ENCODE measurements at places on chromosomes 13 and 19.
A peak's percentile ranks its signal among the peaks of the same experiment; 100 is the strongest.

GRCh38 chr13:79402679-79403078, 3.4 kb downstream of the RBM26 start:
- peaks cover 21% of the 10 kb centered on the region for H3K36me3 ChIP-seq
- DNase-seq = no peak
- H3K27me3 ChIP-seq = no peaks in the 10 kb centered on the region
- H3K27ac ChIP-seq = no peak overlapping the region
- peak overlapping the region; percentile 73 for H3K4me3 ChIP-seq

GRCh38 chr13:90443268-90443667, 904.2 kb upstream of the MIR17HG start:
- no peaks in the 10 kb centered on the region for H3K36me3 ChIP-seq
- H3K27me3 ChIP-seq = no peaks in the 10 kb centered on the region
- peaks cover 28% of the 10 kb centered on the region for H3K4me1 ChIP-seq
- DNase-seq = peak; percentile 54

- no peaks in the 10 kb centered on the region for H3K27me3 ChIP-seq
- H3K4me3 ChIP-seq = no peak overlapping the region
- H3K36me3 ChIP-seq = no peaks in the 10 kb centered on the region
These were observed 71.0 kb downstream of the SIPA1L3 start for GRCh38 chr19:37977992-37978391.

DNA sequence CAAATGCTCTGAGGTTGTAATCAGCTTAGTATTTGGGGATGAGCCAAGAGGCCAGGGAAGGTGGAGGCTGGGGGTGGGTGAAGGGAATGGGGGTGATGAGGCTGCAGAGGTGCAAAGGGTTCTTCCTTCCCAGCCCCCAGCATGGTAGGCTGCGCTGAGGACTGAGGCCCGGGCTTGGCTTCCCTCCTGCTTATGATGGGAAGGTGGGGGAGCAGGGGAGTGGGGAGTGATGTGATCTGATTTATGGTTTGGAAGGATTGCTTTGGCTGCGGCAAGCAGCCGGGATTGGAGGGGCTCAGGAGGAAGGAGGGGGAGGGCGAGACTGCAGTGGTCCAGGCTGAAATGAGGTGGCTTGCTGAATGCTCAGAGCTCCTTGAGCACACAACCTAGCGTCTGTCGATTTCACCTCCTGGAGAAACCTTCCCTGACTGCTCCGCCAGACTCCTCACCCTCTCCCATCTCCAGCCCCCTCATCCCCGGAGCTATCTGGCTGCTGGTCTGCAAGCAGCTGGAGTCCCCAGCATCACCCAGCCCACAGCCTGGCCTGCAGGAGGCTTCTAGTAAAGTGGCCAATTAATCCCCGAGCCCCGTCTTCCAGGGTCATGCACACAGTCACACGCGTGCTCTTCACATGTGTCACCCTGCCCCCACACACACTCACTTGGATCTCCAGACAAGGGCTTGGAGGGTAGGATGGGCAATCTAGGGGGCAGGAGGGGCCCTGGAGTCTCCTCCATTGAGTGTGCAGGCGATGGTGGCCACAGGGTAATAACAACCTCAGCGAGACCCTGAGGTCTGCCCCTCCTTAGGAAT, 757 bp upstream of the CLEC11A start:
- DNase-seq = no peak
- H3K4me1 ChIP-seq = peaks cover 13% of the 10 kb centered on the region
- H3K36me3 ChIP-seq = no peaks in the 10 kb centered on the region
- peaks cover 17% of the 10 kb centered on the region for H3K27me3 ChIP-seq
- no peak overlapping the region for H3K27ac ChIP-seq

DNA sequence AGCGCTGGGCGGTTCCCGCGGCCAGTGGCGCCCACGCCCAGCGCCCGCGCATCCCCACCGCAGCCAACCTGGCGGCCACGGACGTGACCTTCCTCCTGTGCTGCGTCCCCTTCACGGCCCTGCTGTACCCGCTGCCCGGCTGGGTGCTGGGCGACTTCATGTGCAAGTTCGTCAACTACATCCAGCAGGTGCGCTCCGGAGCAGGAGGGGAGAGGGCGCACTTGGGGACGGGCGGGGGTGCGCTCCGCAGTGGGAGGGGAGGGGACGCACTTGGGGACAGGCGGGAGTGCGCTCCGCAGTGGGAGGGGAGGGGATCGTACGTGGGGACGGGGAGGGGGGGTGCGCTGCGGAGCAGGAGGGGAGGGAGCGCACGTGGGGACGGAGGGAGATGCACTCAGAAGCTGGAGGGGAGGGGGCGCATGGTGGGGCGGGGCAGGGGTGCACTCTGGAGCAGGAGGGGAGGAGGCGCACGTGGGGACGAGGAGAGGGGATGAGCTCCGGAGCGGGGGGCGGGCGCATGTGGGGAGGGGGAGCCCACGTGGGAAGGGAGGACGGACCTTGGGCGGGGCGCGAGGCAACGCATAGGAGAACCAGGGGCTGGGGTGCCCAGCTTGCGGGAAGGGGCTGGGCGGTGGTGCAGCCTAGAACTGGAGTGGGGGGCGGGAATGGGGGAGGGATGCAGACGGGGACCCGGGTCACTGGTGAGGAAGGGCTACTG, 1.5 kb downstream of the KISS1R start:
- peaks cover 7% of the 10 kb centered on the region for H3K27me3 ChIP-seq
- peaks cover 4% of the 10 kb centered on the region for H3K4me1 ChIP-seq
- H3K27ac ChIP-seq = no peak overlapping the region

DNA sequence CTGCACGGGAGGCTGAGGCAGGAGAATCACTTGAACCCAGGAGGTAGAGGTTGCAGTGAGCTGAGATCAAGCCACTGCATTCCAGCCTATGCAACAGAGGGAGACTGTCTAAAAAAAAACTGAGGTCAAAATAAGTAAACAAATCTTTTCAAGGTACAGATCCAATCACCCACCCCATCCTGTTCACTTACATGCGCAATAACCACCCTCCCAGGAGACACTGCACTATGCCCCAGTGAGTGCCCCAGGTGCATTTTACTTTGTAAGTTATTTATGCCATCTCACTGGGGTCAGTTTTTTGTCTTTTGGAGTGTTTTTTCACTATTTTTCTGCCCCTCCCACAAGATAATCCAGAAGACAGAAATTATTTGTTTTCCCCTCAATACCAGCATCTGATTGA, 6.9 kb upstream of the ZNF253 start:
- no peaks in the 10 kb centered on the region for H3K36me3 ChIP-seq
- no peaks in the 10 kb centered on the region for H3K27me3 ChIP-seq
- H3K27ac ChIP-seq = no peak overlapping the region

GRCh38 chr19:12956446-12957388, at the start of gene GADD45GIP1:
TSS of gene GADD45GIP1 (minus strand) at chr19:12957223. CDS start at chr19:12957212, 11 bp downstream.
- H3K4me1 ChIP-seq = peaks cover 20% of the 10 kb centered on the region
- no peaks in the 10 kb centered on the region for H3K27me3 ChIP-seq
- peaks cover 15% of the 10 kb centered on the region for H3K36me3 ChIP-seq

DNA sequence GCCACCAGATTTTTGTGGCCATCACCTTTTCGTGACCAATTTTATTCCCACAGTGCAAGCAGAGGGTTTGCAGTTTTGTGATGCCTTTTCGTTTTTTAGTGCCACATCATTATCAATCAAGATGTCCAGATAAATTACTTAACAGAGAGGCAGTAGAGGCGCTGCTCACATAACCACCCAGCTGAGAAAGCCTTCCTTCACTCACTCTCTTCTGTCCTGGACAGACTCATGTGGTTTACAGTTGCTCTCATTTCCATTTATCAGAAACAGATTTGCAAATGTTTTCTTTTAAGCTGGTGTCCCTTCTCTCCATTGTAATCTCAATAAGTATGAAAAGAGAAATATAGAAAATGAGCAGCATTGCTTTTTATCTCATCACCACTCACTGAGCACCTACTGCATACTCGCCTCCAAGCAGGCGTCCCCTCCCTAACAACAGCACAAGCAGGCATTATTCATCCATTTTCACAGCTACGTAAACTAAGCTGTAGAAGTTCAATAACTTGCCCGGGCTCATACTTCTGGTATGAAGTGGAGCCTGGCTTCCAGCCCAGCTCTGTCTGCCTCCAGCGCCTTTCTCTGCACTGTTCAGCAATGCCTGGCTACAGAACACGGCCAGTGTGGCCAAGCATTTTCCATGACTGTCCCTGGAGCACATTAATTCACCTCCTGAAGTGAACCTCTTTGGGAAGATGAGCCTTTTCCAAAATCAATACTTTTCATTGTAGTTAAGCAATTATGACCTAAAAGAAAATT, 34.6 kb upstream of the KATNAL1 start:
- no peaks in the 10 kb centered on the region for H3K27me3 ChIP-seq
- H3K4me1 ChIP-seq = peaks cover 44% of the 10 kb centered on the region
- H3K4me3 ChIP-seq = no peak overlapping the region
- H3K36me3 ChIP-seq = no peaks in the 10 kb centered on the region
- DNase-seq = peak; percentile 90

DNA sequence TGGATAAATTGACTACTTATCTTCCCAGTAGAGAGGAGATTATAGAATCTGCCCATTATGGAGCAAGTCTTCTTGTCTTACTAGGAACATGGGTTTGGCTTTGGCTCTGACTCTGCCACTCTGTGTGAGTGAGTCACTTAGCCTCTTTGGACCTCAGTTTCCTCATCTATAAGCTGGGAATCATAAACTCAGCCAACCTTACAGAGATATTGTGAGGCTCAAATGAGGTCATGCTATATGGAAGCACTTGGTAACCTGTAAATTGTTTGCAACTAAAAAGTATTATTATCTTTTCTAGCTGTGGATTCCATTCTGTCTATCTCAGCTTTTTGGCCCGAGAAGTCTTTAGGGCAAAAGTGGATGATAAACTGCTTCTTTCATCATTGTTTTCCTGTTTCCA, 186.8 kb upstream of the TSC22D1 start:
- H3K4me1 ChIP-seq = peaks cover 25% of the 10 kb centered on the region
- no peaks in the 10 kb centered on the region for H3K36me3 ChIP-seq
- no peak for DNase-seq
- H3K4me3 ChIP-seq = no peak overlapping the region
- H3K27ac ChIP-seq = no peak overlapping the region
- no peaks in the 10 kb centered on the region for H3K27me3 ChIP-seq

GRCh38 chr13:56861476-56861875, 279.2 kb upstream of the PRR20A start:
- no peaks in the 10 kb centered on the region for H3K27me3 ChIP-seq
- no peaks in the 10 kb centered on the region for H3K4me1 ChIP-seq
- peak; percentile 46 for DNase-seq
- H3K27ac ChIP-seq = no peak overlapping the region
